ENCODE measurements at places on chromosomes 6 and 20. TPM values are rescaled to one million over a fixed set of nuclear protein-coding genes. Genes with fewer than 3 reads are reported as not detected.
A peak's percentile ranks its signal among the peaks of the same experiment; 100 is the strongest.

DNA sequence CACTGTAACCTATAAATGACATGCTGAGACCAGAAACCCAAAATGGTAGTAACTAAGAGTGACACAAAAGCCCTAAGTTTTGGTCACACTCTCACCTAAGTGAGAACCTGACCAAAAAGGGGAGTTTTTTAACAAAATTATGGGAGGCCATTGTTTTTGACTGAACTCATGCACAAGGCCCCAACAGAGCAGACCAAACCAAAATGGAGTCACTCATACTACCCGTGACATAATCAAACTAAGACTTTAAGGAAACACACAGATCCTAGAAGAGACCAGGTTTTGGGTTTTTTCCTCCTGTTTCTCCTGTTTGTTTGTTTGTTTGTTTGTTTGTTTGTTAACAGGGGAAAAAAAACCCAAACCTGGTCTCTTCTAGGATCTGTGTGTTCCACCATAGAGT lies 49.2 kb upstream of the MRAP2 start:
- no peaks in the 10 kb centered on the region for H3K4me1 ChIP-seq
- no peak overlapping the region for H3K27ac ChIP-seq
- no peak overlapping the region for H3K4me3 ChIP-seq
- H3K27me3 ChIP-seq, result no peaks in the 10 kb centered on the region
- DNase-seq, result no peak
- no peaks in the 10 kb centered on the region for H3K36me3 ChIP-seq

DNA sequence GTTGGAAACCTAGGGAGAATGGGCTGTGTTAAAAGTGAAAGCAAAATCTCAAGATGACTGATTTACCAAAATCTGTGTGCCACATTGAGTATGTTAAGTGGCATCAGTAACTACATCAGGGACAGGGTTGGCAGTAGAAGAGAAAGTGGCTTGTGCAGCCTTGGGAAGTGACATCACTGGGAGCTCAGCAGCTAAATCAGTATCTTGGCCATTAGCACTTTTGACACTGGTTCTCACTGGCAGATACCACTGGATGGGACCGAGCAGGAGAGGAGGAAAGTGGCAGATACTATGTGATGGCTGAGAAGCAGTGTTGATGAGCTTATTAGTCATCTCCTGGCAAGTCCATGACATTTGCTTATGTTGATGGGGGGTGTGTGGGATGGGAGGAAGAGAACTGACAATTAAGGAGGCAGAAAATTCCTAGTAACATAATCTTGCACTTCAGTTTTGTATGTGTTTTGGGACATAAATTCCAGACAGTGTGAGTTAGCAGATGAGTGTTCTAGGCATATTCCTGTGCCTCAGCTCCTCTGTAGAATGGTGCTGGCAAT lies 322.2 kb downstream of the SOX4 start:
- H3K27me3 ChIP-seq, result no peaks in the 10 kb centered on the region
- no peak for DNase-seq
- no peak overlapping the region for H3K27ac ChIP-seq

- no peak overlapping the region for H3K4me3 ChIP-seq
- no peaks in the 10 kb centered on the region for H3K27me3 ChIP-seq
- H3K27ac ChIP-seq, result peak overlapping the region; percentile 91
- DNase-seq, result no peak
- peaks cover 10% of the 10 kb centered on the region for H3K4me1 ChIP-seq
Observed at GRCh38 chr6:157814883-157815282, 8.2 kb upstream of the SNX9 start.

- peaks cover 6% of the 10 kb centered on the region for H3K4me1 ChIP-seq
- no peak overlapping the region for H3K27ac ChIP-seq
- H3K36me3 ChIP-seq, result no peaks in the 10 kb centered on the region
- no peak overlapping the region for H3K4me3 ChIP-seq
- peaks cover 41% of the 10 kb centered on the region for H3K27me3 ChIP-seq
- DNase-seq, result no peak
Observed at GRCh38 chr20:37567671-37568588, 40.3 kb upstream of the BLCAP start.

GRCh38 chr6:83474309-83474708 lies 38.0 kb upstream of the PRSS35 start:
- H3K4me3 ChIP-seq, result no peak overlapping the region
- H3K36me3 ChIP-seq, result no peaks in the 10 kb centered on the region
- no peak for DNase-seq
- H3K27me3 ChIP-seq, result no peaks in the 10 kb centered on the region
- no peak overlapping the region for H3K27ac ChIP-seq
- no peaks in the 10 kb centered on the region for H3K4me1 ChIP-seq

DNA sequence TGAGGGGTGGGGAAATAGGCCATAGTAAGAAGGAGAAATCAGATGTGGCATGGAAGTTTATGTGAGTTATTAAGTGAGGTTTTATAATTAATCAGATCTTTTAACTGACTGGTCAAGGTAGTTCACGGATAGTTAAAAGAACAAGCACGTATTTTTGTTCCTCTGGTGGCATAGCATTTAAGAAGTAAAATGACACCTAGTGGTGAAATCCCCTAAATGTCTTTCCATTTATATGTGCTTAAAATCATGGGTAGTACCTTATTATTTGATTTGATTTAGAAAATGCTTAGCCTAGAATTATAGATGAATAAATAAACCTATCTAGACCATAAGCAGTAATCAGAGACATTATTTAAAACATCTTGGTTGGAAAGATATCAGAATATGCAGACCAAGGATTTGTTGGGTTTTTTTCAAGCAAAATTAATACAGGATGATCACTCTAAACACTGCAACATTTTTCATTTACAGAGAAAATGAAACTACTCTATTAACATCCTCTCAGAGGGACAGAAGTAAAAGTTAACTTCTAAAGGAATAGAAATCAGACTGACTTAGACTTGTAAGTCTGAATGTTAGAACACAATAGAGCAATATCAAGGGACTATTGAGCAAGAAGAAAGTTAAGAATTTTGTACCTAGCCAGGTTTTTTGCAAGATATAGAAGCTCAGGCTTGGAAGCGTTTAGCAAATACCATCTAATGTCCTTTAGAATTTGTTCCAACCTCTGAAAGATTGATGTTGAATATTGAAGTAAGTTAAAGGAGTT lies 81.1 kb downstream of the STXBP5 start:
- no peaks in the 10 kb centered on the region for H3K27me3 ChIP-seq
- peaks cover 4% of the 10 kb centered on the region for H3K36me3 ChIP-seq
- no peak overlapping the region for H3K27ac ChIP-seq
- no peak overlapping the region for H3K4me3 ChIP-seq
- no peaks in the 10 kb centered on the region for H3K4me1 ChIP-seq

The TNF gene
- 2.5 TPM for total RNA-seq

DNA sequence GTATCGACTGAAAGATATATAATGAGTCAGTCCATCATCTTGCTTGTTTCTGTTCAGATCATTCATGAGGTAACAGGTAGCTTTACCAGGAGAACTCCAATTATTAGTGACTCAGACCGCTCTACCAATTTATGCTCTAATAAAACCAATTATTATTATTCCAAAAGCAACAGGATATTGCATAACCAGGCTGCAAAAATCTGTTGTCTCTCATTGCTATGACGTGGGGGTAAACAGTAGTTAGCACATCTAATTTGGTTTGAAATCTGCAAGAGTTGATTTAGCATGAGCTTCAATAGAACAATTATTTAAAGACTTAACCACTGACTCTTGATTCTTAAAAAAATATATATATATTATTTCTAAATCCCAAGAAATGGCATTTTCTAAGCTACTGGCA lies 90.9 kb upstream of the MAP7 start:
- no peak overlapping the region for H3K27ac ChIP-seq
- H3K27me3 ChIP-seq, result no peaks in the 10 kb centered on the region
- no peaks in the 10 kb centered on the region for H3K4me1 ChIP-seq
- peaks cover 26% of the 10 kb centered on the region for H3K36me3 ChIP-seq

DNA sequence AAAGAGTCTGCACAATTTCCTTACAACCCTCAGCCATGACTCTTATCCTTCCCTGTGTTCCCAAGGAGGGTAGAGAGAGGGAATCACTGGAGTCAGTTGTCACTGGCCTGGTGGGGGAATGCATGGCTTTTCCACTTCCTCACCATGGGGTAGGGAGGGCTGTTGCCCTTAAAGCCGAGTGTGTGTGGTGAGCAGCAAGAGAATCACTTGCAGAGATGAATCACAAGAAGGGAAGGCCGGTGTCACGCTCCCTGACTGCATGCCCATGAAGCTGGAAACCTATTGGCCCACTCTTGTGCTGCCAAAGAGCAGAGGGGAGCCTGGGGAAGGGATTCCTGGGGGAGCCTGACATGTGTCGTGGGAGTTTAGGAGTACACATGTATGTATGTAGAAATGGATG lies 18.1 kb upstream of the BMP6 start:
- H3K36me3 ChIP-seq, result no peaks in the 10 kb centered on the region
- no peak for DNase-seq
- no peaks in the 10 kb centered on the region for H3K27me3 ChIP-seq
- no peaks in the 10 kb centered on the region for H3K4me1 ChIP-seq

DNA sequence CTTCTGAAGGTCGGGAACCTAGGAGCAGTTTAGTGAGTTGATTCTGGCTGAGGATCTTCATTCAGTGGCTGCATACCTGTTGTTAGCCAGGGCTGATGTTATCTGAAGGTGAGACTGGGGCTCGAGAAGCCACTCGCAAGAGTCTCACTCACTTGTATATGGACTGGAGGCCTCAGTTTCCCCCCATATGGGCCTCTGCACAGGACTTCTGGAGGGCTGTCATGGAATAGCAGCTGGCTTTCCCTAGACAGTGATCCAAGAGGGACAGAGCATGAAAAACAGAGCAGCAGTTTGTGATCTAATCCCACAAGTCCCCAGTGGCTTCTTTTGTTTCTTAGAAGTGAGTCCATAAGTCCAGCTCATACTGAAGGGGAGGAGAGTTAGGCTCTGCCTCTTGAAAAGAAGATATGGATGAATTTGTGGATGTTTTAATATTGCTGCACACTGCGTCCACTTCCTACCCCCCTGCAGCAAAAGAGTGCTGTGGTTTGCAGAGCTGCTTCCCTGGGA lies 623.4 kb downstream of the CDH26 start:
- no peaks in the 10 kb centered on the region for H3K4me1 ChIP-seq
- H3K27me3 ChIP-seq, result no peaks in the 10 kb centered on the region
- no peaks in the 10 kb centered on the region for H3K36me3 ChIP-seq
- DNase-seq, result no peak

DNA sequence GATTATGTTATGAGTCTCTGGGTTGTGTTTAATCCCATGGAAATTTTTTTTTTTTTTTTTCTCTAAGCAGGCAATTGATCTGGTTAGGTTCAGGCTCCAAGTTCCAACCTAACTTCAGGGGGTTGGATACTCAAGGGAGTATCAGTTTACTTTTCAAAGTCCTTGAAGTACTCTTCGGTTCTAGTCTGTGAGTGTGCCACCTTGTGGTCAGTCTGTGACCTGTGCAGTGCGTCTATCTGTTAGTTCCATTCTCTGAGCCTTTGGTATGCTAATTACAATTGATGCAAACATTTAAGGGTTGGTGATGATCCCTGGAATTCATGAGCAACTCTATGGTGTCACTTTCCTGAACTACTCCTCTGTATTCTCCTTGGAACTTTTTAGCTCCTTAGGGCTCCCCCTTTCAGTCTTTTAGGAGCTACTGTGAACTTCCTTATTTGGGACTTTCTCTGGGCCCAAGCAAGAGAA lies 342.0 kb downstream of the SOX4 start:
- no peak overlapping the region for H3K4me3 ChIP-seq
- H3K27ac ChIP-seq, result no peak overlapping the region
- no peaks in the 10 kb centered on the region for H3K4me1 ChIP-seq
- no peaks in the 10 kb centered on the region for H3K27me3 ChIP-seq
